ENCODE measurements at places on chromosomes 4 and X.
A peak's percentile ranks its signal among the peaks of the same experiment; 100 is the strongest.

- DNase-seq: no peak
Observed at GRCh38 chrX:21379991-21380390, 5.8 kb downstream of the CNKSR2 start.

GRCh38 chr4:6938647-6939271 lies 29.1 kb downstream of the TBC1D14 start:
- peak; percentile 89 for DNase-seq

GRCh38 chr4:73917081-73917501 lies 47.9 kb downstream of the CXCL1 start:
- DNase-seq: no peak

GRCh38 chr4:119525771-119526712 lies 102.6 kb downstream of the PDE5A start:
- no peak for DNase-seq

DNA sequence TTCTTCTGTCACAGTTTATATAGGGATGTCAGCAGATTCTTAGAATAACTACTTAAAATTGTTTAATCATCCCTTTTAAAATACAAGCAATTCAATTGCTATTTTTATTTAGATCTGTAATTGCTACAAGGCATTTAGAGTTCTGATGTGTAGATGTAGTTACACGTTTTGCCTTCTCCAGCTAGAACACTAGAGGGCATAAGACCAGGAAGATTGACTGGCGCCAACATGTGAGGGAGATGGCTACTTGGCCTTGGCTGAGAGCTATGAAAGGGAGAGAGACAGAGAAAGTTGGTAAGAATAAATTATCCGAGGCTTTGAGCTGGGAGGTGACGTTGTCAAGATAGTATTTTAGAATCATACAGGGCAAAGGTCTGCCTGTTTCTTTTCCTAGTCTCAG lies 563.7 kb upstream of the PRKX start:
- DNase-seq: no peak

DNA sequence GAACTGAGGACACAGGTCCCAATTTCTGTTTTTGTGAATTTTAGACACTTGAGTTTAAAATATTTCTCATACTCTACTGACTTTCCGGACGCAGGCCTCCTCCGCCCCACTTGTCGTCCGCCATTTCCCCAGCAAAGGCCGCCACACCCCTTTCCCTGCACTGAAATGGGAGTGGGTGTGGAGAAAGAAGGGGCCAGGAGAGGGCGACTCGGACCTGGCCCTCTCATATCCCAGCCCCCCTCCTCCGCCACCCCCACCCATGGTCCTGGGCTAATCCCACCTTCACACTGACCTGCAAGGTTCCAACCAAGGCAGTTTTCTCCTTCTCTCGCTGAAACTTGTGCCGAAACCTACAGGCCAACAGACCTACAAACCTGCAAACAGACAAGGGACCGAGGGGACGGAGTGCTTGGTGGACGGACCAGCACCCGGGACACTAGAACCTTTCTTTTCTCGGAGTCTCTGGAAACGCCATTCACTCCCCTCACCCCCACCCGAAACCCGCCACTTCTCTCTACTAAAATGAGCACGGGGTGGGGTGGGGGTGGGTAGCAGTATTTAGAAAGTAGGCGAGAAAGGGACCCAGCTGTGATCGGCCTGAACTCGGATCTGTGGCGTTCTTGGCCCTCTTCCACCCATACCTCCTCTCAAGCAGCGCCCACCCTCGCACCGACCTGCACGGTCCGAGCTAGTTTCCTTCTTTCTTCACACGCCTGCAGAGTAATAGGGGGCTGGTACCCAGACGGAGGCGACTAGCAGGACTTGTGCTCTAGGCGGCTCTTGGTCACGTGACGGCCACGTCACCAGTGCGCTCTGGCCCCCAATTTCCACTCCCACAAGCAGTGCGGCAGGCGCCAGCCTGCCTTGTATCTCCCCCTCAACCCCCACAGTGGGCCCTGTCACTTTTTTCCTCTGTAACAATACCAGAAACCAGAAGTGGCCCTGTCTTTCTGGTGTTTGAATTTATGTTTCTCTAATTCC lies at the start of gene ARMCX6:
Gene ARMCX6, minus strand, starts transcription at position 790 of the 981 bp plus-strand sequence. CDS start 1,380 bp downstream, outside the sequence.
- DNase-seq: peak; percentile 66

DNA sequence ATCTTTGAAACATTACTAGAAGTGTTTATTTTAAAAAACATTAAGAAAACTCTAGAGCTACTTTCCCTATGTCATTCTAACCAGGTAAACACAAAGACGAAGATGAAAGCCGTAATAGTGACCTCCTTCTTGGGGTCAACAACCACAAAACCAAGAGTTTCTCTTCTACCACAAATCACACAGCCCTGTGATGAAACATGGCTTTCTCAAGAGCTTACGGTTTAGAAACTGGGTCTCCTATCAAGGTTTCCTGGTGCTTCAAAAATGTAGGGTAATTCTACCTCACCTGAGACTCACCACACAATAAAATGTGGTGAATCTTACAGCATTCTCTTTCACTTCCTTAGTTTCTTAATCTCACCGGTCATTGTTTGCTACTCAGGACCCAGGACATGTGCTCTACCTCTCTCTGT lies 50.9 kb downstream of the CORIN start:
- DNase-seq: no peak

DNA sequence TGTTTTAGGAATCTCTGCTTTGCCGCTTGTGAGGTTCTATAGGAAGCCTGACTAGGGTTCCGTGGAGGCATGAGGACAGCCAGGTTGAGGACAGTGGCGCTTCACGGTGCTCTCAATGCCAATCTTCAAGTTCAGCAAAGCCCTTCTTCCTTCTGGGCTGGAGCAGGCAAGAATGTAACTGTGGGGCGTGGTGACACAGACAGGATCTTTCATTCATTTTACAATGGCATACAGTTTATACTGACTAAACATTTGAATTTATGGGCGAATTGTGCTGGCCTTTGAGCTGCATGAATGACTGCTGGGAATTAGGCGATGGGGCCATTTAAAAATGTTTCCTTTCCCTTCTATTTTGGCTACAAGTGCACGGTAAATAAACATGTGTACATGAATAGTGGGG lies 2.9 kb upstream of the NHS start:
- DNase-seq: no peak

- no peak for DNase-seq
Observed at GRCh38 chrX:56397636-56398035, 165.5 kb downstream of the KLF8 start.

DNA sequence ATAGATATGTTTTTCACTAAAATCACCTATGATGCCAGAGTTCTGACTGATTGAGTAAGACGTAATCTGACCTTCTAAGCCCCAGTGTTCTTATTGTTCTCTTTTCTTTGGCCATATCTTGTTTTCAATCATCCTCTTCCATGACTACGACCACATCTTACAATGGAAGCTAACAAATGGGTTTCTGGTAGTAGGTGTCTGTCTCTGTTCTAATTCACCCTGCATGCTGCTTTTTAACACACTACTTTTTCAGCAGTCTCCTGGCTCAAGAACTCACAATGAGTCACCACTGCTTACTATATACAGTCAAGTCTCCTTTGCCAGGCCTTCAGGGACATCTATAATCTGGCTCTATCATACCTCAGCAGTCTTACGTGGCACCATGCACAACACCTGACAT lies 146.1 kb downstream of the NEXMIF start:
- DNase-seq: peak; percentile 13

DNA sequence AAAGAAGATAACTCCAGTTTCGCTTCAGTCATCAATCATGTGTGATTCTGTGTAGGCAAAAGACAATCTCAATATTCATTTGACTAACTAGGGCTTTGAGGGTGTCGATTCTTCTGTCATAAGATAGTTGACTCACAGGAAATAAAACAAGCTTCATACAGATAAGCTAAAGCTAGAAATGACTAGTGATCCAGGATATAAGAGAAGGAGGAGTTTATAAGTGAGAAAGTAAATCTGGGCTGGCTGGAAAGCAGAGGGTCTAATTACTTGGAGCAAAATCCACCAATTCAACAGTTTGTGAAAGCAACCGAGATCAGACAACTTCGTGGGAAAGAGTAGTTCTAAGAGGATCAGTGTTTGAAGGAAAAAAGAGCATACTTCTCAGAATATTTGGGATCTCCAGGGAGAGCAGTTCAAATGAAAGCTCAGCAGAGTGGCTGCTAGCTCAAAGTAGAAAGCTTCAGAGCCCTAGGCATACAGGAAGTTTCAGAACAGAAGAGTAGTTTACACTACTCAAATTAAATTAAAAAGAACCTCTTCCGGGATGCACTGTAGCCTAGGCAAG lies 429.3 kb downstream of the INPP4B start:
- DNase-seq: no peak

DNA sequence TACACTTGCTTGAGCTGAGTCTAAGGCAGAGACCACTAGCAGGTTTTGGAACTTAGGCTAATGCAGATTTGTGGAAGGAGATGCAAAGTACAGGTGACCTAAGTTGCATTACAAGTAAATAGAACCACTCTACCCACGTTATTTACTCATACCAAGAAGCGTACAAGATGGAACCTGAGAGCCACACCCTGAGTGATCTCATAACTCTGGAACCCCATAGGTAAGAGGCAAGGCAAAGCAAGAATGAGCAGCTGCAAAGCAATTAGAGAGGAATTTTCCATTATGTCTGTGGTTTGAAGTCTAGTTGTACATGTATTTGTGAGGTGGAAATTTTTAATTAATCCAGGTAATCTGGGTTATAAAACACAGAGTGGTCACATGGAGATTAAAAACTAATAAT lies 55.4 kb downstream of the CC2D2A start:
- DNase-seq: no peak

DNA sequence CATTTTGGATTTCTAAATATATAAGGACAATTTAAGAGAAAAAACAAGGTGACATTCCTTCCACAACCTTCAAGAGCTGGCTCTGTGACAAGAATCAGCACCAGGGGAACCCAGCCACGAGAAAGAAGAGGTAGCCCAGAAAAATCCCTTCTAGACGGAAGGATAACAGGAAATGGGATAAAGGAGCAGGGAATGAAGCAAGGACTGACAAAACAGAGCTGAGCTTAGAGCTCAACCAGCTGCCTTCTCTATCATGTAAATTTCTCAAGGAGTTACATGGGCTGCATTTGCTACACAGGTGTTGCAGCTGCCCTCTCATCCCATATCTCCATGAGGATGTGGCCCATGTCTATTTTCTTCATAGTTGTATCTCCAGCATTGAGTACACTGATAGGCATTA lies 154.2 kb upstream of the PRDX4 start:
- no peak for DNase-seq

Data from lower leg skin (tissue), 4 donors.